Activated T-helper 1 cell treated with Interleukin-2 at 50 U/mL for 16 hours (primary cell): ENCODE measurements at places on chromosomes 1 and 21.
A peak's percentile ranks its signal among the peaks of the same experiment; 100 is the strongest.

DNA sequence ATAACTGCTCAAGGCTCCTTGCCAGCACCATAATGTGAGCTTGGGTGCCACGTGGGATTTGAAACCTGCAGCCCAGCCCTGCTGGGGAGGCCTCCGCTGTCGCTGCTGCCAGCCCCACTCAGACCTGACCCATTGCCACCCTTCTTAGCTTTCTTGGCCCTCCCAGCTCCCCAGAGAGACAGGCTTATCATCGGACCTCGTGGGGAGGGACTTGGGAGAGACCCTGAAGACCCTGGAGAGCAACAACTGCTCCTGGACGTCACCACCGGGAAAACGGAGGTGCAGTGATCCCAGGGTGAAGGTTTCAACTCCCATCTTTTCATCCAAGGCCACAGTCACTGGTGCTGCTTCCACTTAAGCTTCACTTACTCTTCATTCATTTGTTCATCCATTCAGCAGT is 596.1 kb downstream of the PTPRU start:
- DNase-seq = no peak

- no peak for DNase-seq
Observed at GRCh38 chr1:178536329-178536728, 23.4 kb downstream of the TEX35 start.

DNA sequence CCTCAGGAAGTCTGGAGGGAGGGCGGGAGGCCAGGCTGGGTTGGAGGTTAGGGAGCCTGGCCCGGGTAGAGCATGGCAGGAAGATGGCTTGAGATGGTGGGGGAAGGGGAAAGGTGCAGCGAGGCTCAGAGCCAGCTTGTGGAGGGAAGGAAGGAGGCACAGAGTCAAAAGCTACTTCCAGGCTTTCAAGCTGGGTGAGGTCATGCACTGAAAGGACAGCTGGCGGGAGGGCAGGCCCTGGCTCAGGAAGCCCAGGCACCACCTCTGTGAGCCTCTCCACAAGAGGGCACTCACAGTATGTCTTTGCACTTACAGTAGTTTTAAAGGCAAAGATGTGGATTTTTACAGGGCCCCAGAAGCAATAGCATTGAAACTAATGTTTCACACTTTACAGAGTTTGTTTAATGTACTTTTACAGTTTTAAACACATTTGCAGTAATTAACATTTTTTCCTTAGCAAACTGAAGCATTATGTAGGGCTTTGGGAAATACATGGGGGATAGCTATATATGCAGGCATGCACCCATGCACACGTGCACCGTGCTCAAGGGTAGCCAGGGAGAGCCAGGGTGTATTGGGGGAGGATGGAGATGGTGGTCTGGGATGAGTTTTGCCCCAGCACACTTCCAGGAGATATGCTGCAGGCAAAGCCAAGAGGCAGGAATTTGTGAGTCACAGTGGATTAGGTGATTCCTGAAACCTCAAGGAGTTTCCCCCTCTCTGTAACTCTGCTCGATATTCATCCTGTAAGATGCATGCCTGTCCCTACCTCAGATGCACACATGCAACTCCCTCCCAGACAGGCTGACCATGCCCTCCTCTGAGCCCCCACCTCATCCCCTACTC is 6.1 kb upstream of the ADAM15 start:
- DNase-seq = no peak

- no peak for DNase-seq
Observed at GRCh38 chr1:28241638-28242241, 5.8 kb downstream of the ATP5IF1 start.

DNA sequence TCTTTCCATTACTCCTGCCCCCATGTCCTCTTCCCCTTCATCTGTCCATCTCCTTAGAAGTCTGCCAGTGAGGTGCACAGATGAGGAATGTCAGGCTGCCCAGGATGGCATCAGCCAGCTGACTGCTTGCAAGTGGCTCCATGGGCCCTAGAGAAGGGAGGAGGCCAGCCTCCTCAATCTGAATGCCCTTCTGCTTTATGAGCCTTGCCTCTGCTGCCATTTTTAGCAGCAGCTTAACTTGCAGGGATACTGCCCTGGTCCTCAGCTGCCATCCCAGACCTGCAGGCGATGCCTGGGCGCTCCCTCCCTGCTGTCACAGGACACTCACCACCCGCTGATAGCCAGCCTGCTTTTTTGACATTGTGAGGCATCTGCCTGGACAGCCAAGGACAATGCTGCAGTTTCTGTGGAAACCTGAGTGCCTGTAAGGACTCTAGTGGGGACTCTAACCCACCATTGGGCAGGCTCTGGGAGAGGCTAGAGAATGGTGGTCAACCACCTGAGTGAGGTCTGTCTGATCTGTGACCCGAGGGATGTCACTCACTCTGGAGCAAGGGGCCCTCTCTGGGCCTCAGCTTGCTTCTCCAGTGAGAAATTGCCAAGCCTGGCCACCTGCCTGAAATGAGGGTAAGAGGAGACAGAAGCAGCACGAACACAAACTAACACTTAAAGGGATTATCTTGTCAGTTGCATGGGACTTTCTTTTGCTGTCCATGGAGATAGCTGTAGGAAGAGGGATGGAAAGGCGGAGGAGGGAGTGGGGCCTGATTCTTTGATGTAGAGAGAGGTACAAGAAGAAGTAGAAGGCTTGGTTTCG is 185.0 kb downstream of the MIS18A start:
- DNase-seq = no peak

- no peak for DNase-seq
Observed at GRCh38 chr1:180160357-180160756, 5.7 kb downstream of the QSOX1 start.

DNA sequence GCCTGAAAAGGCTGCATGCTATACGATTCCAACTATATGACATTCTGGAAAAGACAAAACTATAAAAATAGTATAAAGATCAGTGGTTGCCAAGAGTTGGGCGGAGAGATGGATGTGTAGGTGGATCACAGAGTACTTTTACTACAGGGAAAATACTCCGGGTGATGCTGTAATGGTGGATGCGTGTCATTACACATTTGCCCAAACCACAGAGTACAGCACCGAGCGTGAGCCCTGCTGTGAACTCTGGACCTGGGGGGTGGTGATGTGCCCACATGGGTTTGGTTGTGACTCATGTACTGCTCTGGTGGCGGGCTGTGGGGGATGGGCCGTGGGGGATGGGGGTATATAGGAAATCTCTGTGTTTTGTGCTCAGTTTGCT is 162.7 kb upstream of the COL6A1 start:
- DNase-seq = peak; percentile 25

- no peak for DNase-seq
Observed at GRCh38 chr1:4147509-4147908, 247.4 kb upstream of the C1orf174 start.

- no peak for DNase-seq
Observed at GRCh38 chr1:232970508-232970907, 20.1 kb downstream of the NTPCR start.

DNA sequence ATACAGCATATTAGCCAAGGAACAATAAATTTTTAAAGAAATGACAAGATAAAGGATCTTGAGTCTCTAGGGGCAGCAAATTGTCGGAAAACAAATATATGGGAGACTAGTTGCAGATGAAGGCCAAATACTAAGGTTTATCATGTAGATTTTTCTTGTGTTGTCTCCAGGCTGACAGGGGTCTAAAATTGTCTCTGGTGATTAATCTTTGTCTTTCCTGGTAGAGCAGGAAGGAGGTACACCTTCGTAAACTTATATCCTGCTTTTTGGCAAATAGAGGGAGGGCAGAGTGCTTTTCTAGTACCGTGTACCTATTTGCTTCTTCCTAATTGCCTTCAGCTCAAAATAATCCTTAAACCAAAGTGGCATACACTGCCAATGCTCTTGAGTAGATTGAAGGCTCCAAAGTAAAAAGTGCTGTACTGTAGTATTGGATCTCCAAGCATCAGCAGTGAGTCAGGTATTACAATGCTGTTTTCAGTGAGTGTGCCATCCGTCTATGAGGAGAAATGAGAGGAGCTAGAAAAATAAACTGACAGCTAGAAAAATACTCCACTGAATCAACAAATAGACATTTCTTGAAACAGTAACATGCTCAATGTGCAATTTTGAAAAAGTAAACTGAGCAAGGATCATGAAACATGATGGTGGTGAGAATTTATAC is 1.8 kb upstream of the LEPR start:
- no peak for DNase-seq
